ENCODE measurements at places on chromosomes 5 and 9. TPM values are rescaled to one million over a fixed set of nuclear protein-coding genes. Genes with fewer than 3 reads are reported as not detected.

The PFN3 gene
- total RNA-seq, result not detected

The TMC1 gene
- 0.27 TPM for total RNA-seq

The CMBL gene
- total RNA-seq, result 13.4 TPM

The INSL6 gene
- not detected for total RNA-seq

The PRRT1B gene
- not detected for total RNA-seq

The DNAI1 gene
- total RNA-seq, result 0.27 TPM

The PCDHA2 gene
- total RNA-seq, result 2.4 TPM

The ANGPTL2 gene
- total RNA-seq, result 26.6 TPM

The SPATA31D4 gene
- not detected for total RNA-seq

The FYB1 gene
- 6.3 TPM for total RNA-seq

The ARL10 gene
- total RNA-seq, result 25.1 TPM

The ADAMTS12 gene
- 28.0 TPM for total RNA-seq

The PKN3 gene
- total RNA-seq, result 8.7 TPM
